ENCODE measurements at places on chromosomes 2 and 18.

GRCh38 chr2:144596073-144596871, 76.4 kb upstream of the ZEB2 start:
- DNase-seq: no peak

GRCh38 chr2:158497486-158497885, 40.7 kb downstream of the PKP4 start:
- no peak for DNase-seq

- DNase-seq: no peak
Measured at GRCh38 chr18:32093102-32093511, 1.4 kb downstream of the RNF138 start.

DNA sequence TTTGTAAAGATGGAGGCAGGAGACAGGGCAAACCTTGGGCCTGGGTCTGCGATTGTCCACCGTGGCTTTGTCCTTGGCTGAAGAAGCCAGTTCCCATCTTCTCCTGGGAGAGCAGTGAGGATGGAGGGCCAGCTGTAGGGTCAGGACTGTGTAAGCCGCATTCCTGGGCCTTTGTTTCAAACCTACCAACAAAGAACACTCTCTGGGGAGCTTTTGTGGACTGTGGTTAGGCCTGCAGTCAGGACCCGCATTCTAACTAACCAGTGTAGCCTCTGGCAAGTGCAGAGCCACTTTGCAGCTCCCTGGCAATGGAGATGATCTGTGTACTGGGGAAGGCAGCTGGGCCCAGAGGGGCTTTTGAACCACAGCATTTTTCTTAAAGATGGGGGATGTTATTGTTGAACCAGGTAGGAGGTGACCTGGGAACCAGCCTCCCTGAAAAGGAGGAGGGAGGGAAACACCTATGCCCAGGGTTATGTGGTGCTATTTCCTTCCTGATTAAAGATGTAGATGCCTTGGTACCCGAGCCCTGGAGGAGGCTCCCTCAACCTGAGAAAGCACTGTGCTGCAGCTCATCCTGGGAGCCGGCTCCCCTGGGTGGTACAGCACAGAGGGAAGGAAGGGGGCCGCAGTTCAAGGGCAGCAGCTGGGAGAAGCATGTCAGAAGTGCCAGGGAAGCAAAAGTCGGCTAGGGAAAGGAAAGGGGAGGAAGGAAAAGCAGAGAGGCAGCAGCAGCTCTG, 12.7 kb upstream of the SMAD4 start:
- no peak for DNase-seq

DNA sequence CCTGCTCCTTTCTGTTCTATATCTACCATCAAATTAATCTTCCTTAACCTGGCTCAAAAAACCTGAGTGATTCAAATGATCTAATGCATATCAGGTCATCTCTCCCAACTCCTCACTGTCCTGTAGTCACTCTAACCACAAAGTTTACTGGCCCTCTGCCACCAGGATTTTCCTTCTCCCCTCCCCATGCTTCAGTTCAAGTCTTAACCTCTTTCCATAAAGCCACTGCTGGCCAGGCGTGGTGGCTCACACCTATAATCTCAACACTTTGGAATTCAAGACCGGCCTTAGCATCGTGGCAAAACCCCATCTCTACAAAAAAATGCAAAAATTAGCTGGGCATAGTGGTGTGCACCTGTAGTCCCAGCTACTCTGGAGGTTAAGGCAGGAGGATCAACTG, 7.5 kb upstream of the SP3 start:
- DNase-seq: no peak

DNA sequence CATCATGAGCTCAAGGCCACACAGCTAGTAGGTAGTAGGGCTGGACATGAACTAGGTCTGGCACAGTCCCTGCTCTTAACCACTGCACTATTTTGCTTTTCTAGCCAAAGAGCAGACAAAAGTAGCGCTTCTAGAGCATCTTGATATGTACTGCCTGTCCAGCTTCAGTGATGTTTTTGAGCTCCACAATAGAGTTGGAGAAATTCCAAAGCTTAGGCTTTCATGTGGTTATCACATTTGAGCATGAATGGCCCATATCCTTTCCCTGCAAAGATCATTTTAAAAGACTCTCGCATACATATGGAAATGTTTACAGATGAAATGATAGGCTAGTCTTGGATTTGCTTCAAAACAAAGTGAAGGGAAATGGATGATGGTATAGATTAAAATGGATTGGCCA, 128.7 kb downstream of the MAP3K20 start:
- DNase-seq: no peak

- no peak for DNase-seq
Measured at GRCh38 chr2:1815053-1815452, 70.7 kb upstream of the PXDN start.

GRCh38 chr2:134716721-134717243, 2.0 kb downstream of the TMEM163 start:
- DNase-seq: no peak

Measured in stimulated activated CD8-positive, alpha-beta memory T cell treated with anti-CD3 and anti-CD28 coated beads, Interleukin-7, amount 100 ng/mL, for 24 hours (primary cell).